T-cell (primary cell): ENCODE measurements at places on chromosomes 16 and 17. TPM values are rescaled to one million over a fixed set of nuclear protein-coding genes. Genes with fewer than 3 reads are reported as not detected.

DNA sequence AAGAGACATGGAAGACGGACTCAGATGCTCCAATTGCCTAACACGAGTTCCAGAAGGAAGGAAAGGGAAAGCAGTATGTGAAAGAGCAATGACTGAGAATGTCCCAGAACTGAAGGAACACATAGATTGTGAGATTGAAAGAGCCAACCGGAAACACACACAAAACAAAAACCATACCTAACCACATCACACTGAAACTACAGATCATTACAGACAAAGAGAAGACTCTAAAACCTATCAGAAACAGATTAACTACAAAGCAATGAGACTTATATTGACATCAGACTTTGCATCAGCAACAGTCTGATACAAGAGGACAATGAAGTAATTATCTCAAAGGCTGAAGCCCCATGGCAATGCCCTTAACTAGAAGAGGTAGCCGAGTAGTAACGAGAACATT lies 45.6 kb upstream of the CLEC18B start:
- no peak overlapping the region for H3K27ac ChIP-seq
- H3K4me1 ChIP-seq, result no peaks in the 10 kb centered on the region
- H3K36me3 ChIP-seq, result peaks cover 94% of the 10 kb centered on the region
- DNase-seq, result no peak
- no peak overlapping the region for H3K4me3 ChIP-seq
- no peaks in the 10 kb centered on the region for H3K27me3 ChIP-seq

- H3K36me3 ChIP-seq, result peaks cover 26% of the 10 kb centered on the region
- no peak overlapping the region for H3K4me3 ChIP-seq
- DNase-seq, result no peak
- H3K27ac ChIP-seq, result no peak overlapping the region
- no peaks in the 10 kb centered on the region for H3K27me3 ChIP-seq
- H3K4me1 ChIP-seq, result no peaks in the 10 kb centered on the region
Observed at GRCh38 chr17:80372922-80373570, 41.9 kb upstream of the ENDOV start.

- no peak overlapping the region for H3K27ac ChIP-seq
- H3K4me3 ChIP-seq, result no peak overlapping the region
- DNase-seq, result no peak
- H3K36me3 ChIP-seq, result no peaks in the 10 kb centered on the region
- H3K27me3 ChIP-seq, result no peaks in the 10 kb centered on the region
Observed at GRCh38 chr17:73571511-73572130, 72.6 kb downstream of the SDK2 start.

- H3K27me3 ChIP-seq, result no peaks in the 10 kb centered on the region
- H3K27ac ChIP-seq, result no peak overlapping the region
- H3K36me3 ChIP-seq, result peaks cover 79% of the 10 kb centered on the region
- no peak overlapping the region for H3K4me3 ChIP-seq
- no peak for DNase-seq
- no peaks in the 10 kb centered on the region for H3K4me1 ChIP-seq
Observed at GRCh38 chr16:83915081-83915480, 16.2 kb downstream of the MLYCD start.

DNA sequence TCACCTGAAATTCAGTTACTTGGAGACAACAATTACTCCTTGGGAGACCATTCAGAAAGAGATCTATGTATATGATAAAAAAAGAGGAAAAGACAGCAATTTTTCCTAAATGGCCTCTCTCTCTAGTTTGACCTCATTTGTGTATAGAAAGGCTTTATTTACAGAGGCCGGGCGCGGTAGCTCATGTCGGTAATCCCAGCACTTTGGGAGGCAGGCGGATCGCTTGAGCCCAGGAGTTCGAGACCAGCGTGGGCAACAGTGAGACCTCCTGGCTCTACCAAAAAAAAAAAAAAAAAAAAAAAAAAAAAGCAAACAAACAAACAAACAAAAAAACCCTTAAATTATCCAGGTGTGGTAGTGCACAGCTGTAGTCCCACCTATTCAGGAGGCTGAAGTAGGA lies 20.7 kb downstream of the GRB2 start:
- peaks cover 38% of the 10 kb centered on the region for H3K4me1 ChIP-seq
- H3K27me3 ChIP-seq, result no peaks in the 10 kb centered on the region
- no peak overlapping the region for H3K4me3 ChIP-seq
- peaks cover 14% of the 10 kb centered on the region for H3K36me3 ChIP-seq
- no peak overlapping the region for H3K27ac ChIP-seq
- no peak for DNase-seq

DNA sequence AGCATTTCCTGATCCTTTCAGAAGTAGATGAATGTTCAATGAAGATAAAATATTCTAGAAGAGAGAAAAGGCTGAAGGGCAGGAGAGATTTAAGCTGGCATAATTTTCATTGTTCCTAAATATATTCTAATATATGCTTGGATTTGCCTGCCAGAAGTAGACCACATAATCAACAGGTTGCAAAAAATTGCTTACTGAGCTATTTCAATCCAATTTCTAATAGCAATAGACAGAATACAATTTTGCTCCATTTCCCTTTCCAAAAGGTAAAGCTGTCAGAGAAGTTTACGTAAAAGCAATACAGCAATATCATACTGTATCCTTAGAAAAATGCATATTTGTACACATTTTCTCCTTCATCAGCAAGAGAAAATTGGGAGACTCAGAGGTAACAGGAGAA lies 237.3 kb downstream of the PMP22 start:
- H3K27ac ChIP-seq, result no peak overlapping the region
- no peak overlapping the region for H3K4me3 ChIP-seq
- no peak for DNase-seq

CA5A gene
- total RNA-seq, result not detected

CBX8 gene
- total RNA-seq, result 5.0 TPM
